DMS153 (cell line): ENCODE measurements at places on chromosomes 3 and 15.

DNA sequence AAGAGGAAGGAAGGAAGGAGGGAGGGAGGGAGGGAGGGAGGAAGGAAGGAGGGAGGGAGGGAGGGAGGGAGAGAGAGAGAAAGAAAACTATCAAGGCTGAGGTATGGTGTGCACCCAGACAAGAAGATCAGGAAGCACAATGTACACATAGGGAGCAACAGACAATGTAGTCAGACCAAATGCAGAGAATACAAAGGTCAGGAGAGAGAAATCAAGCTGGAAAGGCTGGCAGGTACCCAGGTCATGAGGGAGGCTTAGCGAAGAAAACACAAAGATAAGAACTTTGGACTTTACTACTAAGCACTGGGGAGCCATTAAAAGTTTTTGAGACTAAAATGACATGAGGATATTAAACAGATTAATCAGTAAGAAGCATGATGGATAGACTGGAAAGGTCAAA lies 176.0 kb upstream of the TMCO5A start:
- no peak for DNase-seq

DNA sequence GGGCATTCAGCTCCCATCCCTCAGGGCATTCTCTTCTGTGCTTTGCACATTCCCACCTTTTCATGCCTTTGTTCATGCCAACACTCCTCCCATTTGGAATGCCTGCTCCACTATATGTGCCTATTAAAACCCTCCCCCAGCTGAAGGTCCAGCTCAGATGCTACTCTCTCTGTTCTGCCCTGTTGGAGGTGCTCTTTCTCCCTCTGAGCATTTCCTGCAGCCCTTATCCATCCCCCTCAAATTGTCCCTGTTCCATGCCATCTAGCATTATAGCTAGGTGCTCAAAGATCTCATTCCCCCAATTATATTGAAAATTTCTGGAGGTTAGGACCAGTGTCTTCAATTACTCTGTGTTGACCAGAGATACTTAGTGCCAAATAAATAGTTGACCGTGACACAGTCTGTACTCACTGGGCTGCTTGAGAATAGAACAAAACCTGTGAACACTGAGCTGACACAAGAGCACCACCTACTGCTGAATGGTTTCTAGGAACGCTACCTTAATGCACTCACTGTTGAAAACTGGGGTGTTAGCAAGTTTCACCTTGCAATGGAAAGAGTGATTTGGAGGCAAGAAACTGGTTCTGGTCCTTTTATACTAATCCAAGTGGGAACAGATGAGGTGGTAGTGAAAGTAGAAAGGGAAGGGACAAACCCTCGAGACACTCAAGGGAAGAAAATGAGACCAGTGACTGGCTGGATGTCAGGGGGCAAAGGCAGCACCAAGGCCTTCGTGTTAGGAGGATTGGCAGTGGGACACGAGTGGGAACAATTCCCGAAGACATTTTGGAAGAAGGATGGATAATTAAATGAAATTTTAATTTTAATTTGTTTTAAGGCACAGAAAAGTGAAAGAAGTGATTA lies 289.8 kb upstream of the ROPN1 start:
- peak; percentile 44 for DNase-seq

DNA sequence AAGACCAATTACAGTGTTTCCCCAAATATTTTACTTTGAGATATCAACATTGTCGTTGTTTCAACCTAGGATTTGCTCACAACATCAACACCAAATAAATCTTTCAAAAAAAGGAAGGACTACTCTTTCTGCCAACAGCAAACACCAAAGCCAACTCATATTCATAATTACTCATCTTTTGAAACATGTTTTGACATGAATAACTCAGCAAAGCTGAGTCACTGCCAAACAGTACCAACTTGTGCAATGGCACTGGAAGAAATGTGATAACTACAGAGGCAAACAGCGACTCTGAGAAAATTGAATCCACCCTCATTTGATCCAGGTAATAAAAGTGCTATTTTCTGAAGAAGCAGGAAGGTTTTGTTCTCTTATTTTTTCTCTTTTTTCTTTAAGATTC lies 67.2 kb downstream of the PEX5L start:
- DNase-seq: no peak

DNA sequence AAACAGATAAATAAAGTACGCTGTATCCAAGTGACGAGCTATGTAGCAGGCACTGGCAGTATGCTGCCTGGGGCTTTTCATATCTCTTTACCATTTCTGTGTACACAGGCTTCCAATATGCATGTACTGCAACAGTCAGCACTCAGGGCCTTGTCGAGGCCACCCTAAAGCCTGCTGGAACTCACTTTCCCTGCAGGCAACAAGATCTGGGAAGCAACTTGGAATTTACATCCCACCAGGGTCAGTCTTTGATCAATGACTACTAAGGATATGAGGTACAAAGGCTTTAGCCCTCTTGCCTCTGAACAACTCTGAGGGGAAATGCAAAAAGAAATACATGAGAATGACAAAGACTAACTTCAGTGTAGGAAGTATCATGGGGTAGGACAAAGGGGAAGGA lies 101.8 kb upstream of the ARL6 start:
- no peak for DNase-seq

GRCh38 chr3:190516416-190516815 lies 2.5 kb downstream of the IL1RAP start:
- no peak for DNase-seq

DNA sequence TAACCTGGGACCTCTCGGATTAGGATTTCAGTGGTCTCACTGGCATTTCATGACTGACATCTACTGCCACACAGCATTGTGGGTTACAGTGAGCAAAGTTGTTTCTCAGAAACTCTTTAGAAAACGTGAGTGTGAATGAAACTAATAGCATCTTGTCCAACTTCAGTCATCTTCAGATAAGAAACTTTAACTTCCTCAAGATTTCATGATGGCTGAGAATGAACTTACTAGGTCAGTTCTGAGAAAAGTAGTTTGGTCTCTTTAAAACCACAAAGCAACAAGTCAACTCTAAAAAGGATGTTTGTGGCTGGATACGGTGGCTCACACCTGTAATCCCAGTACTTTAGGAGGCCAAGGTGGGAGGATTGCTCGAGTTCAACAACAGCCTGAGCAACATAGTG lies 14.2 kb upstream of the HOMER2 start:
- no peak for DNase-seq

DNA sequence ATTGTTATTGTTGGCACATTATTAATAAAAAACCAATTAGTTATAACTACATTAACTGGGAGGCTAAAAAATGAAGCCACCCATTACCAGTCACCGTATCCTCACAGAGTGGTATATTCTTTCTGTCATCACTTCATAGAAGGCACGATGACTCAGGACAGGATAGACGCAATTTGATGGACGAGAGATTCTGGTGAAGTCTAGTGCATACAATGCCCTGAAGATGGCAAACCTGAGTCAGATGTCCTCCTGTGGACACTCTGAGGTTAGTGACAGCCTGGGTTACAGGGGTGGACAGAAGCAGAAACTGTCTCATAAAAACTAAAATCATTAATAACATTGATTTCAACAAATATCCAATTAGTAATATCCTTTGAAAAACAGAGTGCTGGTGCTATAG lies 150.3 kb downstream of the SLC9A9 start:
- no peak for DNase-seq

DNA sequence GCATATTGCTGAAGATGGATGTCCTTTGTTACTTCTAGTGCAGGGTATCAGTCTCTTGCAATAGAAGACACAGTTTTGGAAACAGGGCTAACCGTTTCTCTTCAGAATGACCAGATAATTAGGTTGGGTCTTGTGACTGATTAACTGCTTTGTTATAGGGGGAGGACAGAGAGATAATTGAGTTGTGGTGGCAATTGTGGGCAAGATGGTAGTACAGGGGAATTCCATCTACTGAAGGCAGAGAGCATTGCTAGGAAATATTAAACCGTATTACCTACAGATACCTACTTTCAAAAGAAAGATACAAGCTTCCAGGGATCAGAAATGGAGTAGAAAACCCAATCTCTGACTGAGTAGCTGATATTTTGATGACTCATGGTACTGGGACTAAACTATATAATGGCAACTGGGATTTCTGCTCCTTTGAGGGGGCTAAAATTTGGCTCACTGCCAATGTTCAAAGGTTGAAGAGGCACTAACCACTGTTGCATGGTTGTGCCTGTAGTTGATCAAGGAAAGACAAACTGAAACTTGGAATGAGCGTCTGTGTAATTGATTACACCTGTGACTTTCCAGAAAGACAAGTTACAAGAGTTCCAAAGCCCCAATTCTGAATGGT lies 4.2 kb downstream of the PRR23B start:
- no peak for DNase-seq

DNA sequence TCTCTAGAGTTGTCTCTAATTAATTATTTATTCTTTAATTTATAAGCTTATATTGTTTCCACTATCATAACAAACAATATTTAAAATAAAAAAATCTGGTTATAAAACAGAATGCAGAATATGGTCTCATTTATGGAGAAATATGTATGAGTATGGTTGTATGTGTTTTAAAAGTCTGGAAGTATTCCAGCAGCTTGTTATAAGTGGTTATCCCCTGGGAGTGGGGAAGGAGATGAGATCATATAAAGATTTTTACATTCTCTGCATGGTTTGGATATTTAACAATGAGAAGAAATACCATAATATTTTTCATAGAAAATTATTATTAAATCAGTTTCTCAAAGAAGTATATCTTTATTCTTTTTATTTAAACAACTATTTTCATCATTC lies 135.4 kb upstream of the MB21D2 start:
- DNase-seq: no peak

DNA sequence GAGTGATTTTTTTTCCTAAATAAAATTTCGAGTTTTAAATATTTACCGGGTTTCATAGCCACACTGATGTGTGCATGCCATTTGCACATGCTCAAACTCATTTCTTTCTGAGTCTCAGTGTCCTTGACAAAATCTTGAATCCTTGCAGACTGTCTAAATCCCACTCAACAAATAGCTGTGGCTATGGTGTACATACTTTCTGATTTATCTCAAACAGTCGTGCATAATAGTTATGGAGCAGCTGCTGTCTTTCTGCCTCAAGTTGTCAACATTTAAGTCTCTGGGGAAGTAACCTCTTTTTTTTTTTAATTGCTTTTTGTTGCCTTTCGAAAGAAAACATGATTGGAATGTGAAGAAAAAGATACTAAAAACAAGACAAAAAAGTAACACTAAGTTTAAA lies 52.8 kb upstream of the UTS2B start:
- DNase-seq: no peak

DNA sequence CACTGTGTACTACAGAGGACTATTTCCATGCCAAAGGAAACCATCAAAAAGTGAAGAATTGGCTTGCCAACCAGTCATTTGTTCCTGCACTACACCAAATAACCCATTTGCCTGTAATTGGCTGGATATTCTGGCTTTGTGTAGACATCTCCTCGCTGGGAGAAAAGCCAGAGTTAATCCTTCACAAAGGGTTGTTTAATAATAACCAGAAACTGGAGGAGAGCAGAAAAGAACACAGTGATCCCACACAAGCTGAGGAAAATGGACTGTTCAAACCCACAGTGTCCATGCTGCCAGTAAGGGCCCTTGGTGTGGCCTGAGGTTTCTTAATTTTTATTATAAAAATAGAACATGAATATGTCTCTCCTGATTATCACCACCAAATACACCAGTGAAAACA lies 294.0 kb downstream of the RORA start:
- no peak for DNase-seq

GRCh38 chr15:68930268-68931022 lies at the start of gene SPESP1:
TSS of gene SPESP1 (plus strand) at chr15:68930525. CDS start at chr15:68930654, 129 bp downstream.
- no peak for DNase-seq

GRCh38 chr3:99871231-99872045 lies 53.8 kb downstream of the CMSS1 start:
- DNase-seq: no peak

DNA sequence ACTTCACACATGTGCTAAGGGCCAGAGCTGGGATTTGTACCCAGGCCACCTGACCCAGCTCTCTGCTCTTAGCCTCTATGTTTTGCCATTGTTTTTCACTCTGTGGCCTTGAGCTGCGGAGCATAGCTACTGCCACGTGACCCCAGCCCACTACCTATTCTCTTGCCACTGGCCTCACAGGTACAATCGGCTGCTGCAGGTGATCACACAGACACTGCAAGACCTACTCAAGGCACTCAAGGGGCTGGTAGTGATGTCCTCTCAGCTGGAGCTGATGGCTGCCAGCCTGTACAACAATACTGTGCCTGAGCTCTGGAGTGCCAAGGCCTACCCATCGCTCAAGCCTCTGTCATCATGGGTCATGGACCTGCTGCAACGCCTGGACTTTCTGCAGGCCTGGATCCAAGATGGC lies 46.2 kb downstream of the SEMA3G start:
- DNase-seq: no peak

DNA sequence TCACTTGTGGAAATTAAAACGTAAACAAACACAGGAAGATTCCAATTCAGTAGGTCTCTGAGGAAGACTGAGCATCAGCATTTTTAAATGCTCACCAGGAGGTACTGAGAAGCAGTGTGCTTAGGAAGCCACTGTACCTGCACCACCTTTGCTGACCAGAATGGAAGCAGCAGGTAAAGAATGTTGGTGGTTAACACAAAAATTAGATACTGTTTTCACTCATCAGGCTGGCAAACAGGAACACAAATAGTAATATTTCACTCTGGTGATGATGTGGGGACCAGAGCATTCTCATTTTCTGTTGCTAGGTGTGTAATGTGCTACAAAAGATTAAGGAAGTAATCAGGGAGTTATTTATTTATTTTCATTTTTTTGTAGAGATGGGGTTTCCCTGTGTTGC lies 29.9 kb upstream of the GHSR start:
- no peak for DNase-seq

DNA sequence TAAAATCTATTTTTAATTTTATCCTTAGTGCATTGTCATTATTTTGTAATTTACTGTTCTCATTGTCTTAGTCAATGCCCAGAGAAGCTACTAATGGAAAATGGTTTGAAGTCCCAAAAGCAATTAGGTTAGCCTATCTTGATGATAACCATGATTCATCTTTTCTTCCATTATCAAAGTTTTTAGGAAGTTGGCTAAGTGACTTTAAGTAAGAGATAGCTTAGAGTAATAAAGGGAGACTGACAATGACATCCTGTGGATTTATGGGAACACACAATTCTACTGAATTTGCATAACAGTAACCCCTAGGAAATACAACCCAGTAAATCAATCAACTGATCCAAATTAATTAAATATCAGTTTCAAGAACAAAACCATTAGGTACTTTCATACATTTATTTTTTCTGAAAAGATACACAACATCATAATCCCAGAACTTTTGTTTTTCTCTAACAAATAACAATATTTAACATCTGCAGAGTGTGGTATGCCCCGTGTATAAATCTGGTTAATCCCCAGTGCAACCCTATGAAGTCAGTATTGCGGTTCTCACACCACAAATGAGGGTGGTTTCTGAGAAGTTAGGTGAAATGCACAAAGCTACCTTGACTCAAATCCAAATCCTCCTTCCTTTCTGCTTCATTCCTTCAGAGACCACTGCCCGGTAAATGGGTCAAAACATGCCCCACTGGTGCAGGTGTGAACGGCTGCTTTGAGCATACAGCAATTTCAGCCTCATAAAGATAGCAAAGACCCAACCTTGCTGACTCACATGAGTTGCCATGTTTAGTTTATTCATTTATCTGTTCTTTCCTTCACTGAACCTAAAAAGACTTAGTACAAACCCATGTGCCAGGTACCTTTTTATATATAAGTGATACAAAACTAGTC lies 202.1 kb downstream of the TBL1XR1 start:
- no peak for DNase-seq
